PC-9 (cell line): ENCODE measurements at places on chromosomes 13 and 19. TPM values are rescaled to one million over a fixed set of nuclear protein-coding genes. Genes with fewer than 3 reads are reported as not detected.

DNA sequence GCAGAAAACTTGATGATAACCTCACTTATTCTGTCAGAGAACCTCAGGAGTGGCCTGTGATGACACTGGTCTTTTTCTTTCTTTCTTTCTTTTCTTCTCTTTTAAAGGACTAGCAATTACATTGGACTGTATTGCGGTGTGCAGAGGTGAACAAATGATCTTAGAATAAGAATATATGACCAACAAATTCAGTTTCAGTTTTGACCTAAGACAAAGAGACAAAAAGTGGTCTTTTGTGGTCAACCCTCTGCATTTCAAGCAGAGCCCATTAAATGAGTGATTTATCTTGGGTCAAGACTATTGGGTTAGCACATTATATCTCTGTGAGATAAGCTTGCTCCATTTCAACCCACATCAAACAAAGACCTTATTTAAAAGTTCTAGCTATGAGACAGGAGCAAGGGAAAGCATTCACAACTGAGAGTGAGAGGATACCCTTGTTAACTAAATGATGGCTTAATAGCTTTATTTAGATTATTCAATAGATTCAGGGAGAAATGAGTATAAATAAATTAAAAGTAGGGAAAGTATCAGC, 644.4 kb downstream of the PCDH9 start:
- H3K4me1 ChIP-seq: no peaks in the 10 kb centered on the region
- H3K36me3 ChIP-seq: no peaks in the 10 kb centered on the region
- H3K4me3 ChIP-seq: no peak overlapping the region
- DNase-seq: no peak

- no peak for DNase-seq
- no peak overlapping the region for H3K27ac ChIP-seq
- H3K36me3 ChIP-seq: no peaks in the 10 kb centered on the region
- 0 out of 2 replicates have a peak, but pooled peaks cover 3% of the 10 kb centered on the region for H3K4me1 ChIP-seq
- H3K27me3 ChIP-seq: no peaks in the 10 kb centered on the region
- no peak overlapping the region for H3K4me3 ChIP-seq
Observed at GRCh38 chr13:77733674-77734073, 36.2 kb downstream of the SLAIN1 start.

GRCh38 chr13:71589032-71589431, 278.0 kb downstream of the DACH1 start:
- no peak overlapping the region for H3K4me3 ChIP-seq
- H3K4me1 ChIP-seq: no peaks in the 10 kb centered on the region
- no peak for DNase-seq
- no peak overlapping the region for H3K27ac ChIP-seq
- H3K36me3 ChIP-seq: no peaks in the 10 kb centered on the region
- no peaks in the 10 kb centered on the region for H3K27me3 ChIP-seq

- H3K4me3 ChIP-seq: no peak overlapping the region
- H3K27ac ChIP-seq: no peak overlapping the region
- H3K4me1 ChIP-seq: no peaks in the 10 kb centered on the region
- H3K36me3 ChIP-seq: peaks cover 32% of the 10 kb centered on the region
Observed at GRCh38 chr13:29546662-29547061, 48.8 kb downstream of the SLC7A1 start.

DNA sequence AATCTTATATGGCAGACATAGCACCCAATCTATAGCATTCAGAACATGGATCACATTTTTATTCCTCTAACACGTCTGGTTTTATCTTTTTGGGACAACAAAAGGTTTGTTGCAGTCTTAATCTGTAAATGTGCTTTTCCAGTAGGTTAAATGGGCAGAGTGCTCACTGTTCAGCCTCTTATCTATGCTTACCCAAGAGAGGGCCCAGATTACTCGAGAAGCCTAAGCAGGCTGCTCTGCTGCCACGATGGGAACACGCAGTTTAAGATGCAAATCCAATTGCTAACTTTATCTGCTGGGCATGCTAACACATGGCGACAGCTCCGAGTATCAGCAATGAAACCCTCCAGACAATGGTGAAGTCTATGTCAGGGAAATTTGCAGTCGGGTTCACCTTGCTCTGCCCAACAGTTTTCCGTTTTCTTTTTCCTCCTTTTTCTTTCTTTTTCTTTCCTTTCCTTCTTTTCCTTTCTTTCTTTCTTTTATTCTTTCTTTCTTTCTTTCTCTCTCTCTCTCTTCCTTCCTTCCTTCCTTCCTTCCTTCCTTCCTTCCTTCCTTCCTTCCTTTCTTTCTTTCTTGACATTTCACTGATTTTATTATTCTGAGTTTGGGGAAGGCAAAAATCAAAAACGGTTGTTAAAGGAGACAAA, 115.3 kb downstream of the RBM26 start:
- no peak overlapping the region for H3K27ac ChIP-seq
- H3K4me3 ChIP-seq: no peak overlapping the region
- H3K4me1 ChIP-seq: no peaks in the 10 kb centered on the region
- no peaks in the 10 kb centered on the region for H3K27me3 ChIP-seq
- no peak for DNase-seq
- H3K36me3 ChIP-seq: no peaks in the 10 kb centered on the region

DNA sequence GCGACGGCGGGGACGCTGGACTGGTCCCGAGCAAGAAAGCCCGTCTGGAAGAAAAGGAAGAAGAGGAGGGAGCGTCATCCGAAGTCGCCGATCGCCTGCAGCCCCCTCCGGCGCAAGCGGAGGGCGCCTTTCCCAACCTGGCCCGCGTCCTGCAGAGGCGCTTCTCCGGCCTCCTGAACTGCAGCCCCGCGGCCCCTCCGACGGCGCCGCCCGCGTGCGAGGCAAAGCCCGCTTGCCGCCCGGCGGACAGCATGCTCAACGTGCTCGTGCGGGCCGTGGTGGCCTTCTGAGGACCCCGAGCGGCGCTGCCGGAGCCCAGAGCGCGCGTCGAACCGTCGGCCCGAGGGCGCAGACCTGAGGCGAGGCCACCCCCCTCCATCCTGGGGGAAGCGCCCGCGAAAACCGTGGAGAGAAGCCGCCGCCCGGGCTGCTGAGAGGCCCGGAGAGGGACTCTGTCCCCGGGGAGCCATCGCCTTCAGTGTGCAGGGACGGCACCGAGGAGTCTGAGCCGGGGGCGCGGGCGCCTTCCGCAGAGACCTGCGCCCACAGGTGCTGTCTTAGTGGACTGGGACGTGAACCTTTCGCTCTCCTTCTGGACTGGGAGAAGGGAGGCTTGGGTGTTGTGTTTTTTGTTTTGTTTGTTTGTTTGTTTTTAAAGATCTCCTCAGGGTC, 3.5 kb downstream of the IER2 start:
- H3K4me1 ChIP-seq: peaks cover 20% of the 10 kb centered on the region
- no peaks in the 10 kb centered on the region for H3K27me3 ChIP-seq
- H3K27ac ChIP-seq: peak overlapping the region; percentile 98
- DNase-seq: peak; percentile 42

CIRBP gene
- 86.9 and 143 TPM in 2 replicates for total RNA-seq

TMEM59L gene
- total RNA-seq: 0.65 and 2.5 TPM in 2 replicates
